ENCODE measurements at places on chromosomes 4 and X.

DNA sequence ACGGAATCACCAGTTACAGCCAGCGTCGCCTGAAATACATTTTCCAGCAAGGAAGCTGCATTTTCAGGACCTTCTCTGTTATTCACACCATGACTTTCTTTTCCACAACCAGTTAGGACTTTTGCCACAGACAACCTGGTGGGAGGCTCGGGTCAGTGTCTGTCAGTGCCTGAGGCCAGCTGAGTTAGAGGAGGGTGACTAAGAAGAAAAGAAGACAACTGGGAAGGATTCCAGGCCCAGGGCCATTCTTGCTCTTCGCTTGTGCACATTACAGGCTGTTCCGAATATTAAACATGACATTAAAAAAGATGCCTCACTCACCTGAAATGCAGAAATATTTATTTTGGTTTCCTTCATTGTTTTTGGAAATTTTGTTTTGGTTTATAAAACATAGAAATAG lies 21.4 kb upstream of the CENPU start:
- DNase-seq: no peak

DNA sequence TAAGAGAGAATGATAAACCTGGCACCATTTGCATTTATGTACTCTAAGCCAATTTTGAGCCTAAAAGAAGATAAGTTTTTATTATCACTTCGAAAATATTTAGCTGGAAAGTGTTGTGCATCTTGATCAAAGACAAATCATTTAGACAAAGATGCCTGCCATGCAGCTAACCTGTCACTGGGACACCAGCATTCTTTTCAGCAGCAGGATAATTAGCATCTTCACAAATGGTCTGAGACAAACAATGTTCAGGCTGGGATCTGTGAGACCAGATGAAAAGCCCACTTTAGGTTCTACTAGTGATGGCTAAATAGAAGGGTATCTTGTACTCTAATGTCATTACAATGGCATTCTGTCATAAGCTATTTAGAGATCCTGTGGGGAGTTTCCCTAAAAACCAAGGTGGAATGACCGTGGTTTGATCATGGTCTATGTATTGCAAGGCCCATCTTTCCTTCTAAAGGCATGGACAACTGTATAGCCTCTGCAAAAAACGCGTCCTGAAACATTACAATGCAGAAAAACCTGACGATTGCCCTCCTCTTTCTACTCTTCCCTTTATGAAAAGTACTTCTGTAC lies 7.2 kb downstream of the PRDM8 start:
- DNase-seq: no peak

GRCh38 chr4:174317531-174317930 lies 33.8 kb downstream of the CEP44 start:
- DNase-seq: no peak

GRCh38 chrX:2469196-2469685 lies 31.5 kb downstream of the DHRSX start:
- DNase-seq: no peak

DNA sequence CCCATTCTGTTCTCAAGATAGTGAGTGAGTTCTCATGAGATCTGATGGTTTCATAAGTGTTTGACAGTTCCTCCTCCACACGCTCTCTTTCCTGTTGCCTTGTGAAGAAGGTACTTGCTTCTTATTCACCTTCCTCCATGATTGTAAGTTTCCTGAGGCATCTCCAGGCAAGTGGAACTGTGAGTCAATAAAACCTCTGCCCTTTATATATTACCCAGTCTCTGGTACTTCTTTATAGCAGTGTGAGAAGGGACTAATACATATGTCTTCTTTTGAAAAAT lies 58.4 kb downstream of the CFAP299 start:
- no peak for DNase-seq

DNA sequence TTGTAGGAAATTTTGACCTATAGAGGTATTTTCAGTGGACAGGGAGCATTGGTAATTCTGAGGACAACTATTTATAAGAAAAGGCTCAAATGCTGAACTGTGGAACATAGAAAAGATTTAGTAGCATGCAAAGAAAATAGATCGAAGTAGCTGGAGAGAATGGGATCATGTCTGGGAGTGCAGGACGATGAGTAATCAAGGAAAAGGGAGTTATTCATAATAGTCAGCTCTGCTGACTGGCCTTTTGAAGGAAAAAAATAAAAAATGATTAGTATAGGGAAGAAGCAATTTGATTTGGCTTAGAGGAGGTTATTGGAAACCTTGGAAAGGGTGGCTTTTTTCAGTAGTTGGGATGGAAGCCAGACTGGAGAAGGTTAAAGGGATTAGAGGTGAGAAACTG lies 22.9 kb upstream of the ANK2 start:
- no peak for DNase-seq

DNA sequence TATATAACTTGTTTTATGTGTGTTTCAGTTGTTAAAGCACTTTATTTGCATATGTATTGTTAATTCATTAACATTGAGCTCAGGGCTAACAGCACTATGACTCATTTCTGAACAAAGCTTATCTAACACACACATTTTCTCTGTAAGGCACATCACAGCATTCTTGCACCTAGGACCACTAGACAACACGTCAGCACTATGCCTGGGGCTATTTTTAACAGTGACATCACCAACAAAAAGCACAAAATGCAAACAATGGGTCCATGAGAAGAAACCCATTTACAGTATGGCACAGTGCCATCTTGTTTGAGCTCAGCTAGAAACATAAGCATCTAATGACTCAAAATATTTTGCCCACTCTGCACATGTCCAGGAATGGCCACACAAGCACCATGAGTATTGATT lies 124.4 kb downstream of the RELL1 start:
- no peak for DNase-seq

GRCh38 chr4:76300012-76300411 lies 6.5 kb upstream of the STBD1 start:
- DNase-seq: no peak

DNA sequence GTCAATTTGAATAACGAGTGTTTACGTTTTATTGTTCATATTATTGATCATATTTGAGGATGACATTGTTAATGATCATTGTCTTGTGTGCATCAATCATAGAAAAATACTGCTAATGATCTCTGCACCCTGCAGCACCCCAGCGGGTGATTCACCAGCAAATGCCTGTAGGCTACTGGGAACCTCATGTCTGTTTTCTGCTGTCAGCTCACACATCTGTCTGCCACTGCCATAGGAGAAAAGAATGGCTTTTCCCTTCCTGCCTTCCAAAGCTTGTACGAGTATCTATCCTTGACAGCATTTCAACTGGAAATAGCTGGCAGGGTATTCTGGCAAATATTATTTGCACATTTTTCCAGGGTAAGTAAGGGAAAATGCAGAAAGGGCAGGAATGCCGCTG lies 272.1 kb upstream of the TRAM1L1 start:
- no peak for DNase-seq

GRCh38 chr4:187088070-187088799 lies 364.6 kb upstream of the FAT1 start:
- no peak for DNase-seq

DNA sequence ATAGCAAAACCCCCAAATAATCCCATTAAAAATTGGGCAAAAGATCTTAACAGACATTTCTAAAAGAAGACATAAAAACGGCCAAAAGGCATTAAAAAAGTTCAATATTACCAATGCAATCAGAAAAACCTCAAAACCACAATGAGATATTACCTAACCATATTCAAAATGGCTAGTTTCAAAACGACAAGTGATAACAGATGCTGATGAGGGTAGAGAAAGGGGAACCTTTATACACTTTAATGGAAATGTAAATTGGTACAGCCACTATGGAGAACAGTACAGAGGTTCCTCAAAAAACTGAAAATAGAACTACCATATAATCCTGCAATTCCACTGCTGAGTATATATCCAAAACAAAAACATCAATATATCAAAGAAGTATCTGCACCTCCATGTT lies 6.2 kb downstream of the AADAT start:
- DNase-seq: no peak

GRCh38 chr4:187424636-187425035 lies 570.9 kb upstream of the ZFP42 start:
- no peak for DNase-seq

DNA sequence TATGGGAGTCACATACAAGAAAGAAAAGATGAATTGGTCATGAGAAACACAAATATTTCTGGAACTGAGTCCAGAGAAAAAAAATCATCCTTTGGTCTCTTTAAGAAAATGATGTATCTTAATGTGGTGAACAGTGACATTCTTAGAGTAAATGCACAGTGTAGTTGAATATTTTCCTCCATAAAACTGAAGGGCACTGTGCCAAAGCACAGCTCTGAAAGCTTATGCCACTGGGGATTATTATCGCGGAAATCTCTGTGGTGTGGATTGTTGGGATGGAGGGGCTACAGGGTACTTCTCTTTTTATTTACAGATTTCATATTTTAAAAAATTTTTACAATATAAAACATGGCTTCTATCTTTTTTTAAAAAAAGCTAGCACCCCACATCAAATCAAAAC lies 908.1 kb downstream of the CCSER1 start:
- no peak for DNase-seq

DNA sequence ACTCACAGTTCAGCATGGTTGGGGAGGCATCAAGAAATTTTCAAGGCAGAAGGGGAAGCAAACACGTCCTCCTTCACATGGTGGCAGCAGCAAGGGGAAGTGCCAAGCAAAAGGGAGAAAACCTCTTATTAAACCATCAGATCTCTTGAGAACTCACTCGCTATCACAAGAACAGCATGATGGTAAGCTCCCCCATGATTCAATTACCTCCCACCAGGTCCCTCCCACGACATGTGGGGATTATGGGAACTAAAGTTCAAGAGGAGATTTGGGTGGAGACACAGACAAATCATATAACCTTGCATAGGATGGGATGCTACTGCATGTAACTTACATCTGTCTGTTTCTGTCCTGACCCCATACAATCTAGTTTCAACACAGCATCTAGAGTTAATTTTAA lies 511.8 kb upstream of the ARX start:
- no peak for DNase-seq

- DNase-seq: no peak
Observed at GRCh38 chrX:739611-740010, 109.0 kb downstream of the SHOX start.

DNA sequence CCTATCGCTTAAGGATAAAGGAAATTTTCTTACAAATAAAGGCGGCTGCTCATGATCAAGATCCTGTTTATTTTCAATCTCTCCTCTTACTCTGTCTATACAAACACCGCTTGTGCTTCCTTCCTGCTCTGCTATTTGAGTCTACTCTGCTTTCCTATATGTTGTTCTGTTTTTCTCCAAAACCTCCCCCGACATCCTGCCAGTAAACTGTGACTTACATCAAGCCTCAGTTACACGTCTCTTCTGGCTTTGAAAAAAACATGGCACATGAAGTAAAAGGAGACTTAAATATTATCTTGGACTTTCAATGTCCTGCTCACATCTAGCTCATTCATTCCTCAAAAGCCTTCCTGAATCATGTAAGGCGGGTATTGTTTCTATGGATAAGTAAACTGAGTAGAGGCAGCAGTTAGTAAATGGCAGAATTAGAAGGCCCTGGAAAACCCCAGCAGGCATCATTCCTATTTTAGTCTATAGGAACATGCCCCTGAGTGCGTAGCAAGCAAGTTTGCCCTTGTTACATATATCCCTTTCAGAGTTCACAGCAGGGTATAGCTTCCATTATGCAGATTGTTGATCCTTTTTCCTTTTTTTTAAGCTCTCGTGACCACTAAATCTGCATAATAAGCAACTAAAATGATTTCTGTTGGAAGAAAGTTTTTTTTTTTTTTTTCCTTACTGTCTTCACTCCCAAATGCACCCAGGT lies 280.1 kb downstream of the RAPGEF2 start:
- DNase-seq: no peak

All from omental fat pad (tissue), 4 donors.